ENCODE measurements at places on chromosomes 5 and 9.

DNA sequence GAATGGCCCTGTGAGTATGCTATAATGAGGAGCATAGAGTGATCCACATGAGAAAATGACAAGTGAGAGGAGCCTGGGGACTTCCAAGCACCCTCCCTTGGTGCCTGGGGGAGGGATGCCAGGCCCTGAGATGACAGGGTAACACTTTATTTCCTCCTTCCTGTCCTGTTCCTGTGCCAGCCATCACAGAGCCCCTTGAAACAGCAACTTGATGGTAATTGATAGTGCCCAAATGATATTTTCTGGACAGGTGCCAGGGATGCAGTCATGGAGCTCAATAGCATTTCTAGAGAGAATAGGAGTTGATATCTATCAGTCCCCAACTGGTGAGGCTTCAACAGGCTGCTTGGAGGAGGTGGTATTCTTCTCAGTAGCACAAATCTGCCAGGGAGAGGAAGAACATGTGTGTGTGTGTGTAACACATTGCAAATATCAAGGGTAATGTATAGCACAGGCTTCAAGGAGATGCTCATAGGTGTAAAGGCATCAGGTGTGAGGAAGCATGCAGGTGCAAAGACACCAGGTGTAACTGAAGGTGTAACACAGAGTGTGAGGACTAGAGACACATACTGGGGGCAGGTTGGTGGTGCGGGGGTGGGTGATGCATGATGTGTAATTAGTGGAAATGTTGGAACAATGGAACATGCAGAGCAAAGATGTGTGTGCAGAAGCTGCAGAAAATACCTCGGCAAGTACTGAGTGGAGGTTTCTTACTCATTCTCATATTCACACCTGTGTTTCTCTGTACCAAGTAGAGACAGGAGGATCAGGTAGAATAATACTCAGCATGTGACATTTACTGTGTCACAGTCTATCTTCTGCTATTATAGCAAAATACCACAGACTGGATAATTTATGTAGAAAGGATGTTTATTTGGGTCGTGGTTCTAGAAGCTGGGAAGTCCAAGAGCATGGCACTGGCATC, 18.1 kb upstream of the WWC1 start:
- DNase-seq, result no peak

DNA sequence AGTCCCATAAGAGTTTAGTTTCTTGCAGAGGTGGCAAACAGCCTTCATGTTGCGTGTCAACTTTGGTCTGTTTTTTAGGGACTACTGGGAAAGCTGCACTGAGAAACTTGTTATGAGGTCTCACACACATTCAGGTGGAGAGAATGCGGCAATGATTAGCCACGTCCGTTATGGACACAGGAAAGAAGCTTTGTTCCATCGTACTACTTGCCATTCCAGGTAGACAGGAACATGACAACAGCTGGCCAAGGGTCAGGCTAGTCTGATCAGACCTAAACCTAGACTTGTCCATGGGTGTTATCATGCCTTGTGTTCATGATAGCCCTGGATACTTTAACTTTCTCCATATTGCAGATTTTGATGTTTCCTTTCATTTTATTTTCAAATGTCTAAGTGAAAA, 113.2 kb downstream of the ZNF608 start:
- DNase-seq, result no peak

DNA sequence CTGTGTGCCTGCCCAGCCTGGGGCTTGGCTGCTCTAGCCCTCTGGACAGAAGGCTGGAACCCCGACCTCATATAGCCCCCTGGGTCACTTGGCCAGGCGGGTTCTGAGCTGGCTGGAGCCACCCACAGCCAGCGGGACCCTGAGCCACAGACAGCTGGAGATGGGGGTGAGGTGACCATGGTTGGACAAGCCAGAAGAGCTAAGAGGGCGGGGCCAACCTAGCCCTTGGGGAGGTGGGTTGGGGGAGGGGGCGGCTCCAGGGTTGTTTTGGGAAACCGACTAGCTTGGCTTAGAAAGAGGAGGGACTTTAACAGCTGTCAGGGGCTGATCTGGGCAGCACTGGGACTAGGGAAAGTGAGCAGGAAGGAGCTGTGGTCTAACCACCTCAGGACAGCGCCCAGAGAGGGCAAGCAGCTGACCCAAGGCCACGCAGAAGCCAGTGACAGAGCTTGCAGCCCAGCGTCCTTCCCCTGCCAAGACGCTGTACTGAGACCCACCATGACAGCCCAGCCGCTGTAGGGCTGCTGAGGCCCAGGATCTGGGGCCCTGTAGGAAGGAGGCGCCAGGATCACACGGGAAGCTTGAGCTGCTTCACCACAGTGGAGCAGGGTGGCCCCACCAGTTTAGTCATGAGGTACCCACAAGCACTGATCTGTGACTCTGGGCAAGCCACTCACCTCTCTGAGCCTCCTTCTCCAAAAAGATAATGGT, 2.2 kb downstream of the AIF1L start:
- no peak for DNase-seq

GRCh38 chr5:156427315-156427714, 100.4 kb downstream of the SGCD start:
- no peak for DNase-seq

- peak; percentile 30 for DNase-seq
These were observed 4.6 kb downstream of the RAPGEF6 start for GRCh38 chr5:131630208-131630962.

DNA sequence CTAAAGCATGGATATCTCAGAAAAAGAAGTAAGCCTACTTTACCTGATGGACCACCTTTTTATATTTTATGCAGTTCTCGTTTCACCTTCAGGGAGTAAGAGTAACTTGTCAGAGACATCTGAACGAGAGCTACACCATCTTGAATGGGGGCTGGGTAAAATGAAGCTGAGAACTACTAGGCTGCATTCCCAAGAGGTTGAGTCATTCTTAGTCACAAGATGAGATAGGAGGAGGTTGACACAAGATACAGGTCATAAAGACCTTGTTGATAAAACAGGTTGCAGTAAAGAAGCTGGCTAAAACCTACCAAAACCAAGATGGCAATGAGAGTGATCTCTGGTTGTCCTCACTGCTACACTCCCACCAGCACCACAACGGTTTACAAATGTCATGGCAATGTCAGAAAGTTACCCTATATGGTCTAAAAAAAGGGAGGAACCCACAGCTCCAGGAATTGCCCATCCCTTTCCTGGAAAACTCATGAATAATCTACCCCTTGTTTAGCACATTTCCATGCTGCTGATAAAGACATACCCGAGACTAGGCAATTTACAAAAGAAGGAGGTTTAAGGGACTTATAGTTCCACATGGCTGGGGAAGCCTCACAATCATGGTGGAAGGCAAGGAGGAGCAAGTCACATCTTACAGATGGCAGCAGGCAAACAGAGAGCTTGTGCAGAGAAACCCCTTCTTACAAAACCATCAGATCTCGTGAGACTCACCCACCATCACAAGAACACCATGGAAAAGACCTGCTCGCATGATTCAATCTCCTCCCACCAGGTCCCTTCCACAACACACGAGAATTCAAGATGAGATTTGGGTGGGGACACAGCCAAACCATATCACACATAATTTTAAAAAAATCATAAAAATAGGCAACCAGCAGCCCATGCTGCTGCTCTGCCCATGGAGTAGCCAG, 62.5 kb downstream of the GIN1 start:
- no peak for DNase-seq

- DNase-seq, result no peak
These were observed 280.7 kb downstream of the KCTD16 start for GRCh38 chr5:144451187-144451973.

DNA sequence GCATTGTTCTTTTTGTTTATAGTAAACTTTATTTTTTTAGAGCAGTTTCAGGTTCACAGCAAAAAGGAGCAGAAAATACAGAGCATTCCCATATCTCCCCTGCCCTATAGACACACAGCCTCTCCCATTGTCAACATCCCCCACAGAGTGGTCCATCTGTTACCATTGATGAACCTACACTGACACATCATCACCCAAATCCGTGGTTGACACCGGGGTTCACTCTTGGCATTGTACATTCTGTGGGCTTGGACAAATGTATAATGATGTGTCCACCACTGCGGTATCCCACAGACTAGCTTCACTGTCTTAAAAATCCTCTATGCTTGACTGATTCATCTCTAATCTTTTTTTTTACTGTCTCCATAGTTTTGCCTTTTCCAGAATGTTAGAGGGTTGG, 120.7 kb upstream of the SPATA31C2 start:
- no peak for DNase-seq

GRCh38 chr5:140962190-140962589, 4.1 kb upstream of the PCDHAC2 start:
- DNase-seq, result no peak

DNA sequence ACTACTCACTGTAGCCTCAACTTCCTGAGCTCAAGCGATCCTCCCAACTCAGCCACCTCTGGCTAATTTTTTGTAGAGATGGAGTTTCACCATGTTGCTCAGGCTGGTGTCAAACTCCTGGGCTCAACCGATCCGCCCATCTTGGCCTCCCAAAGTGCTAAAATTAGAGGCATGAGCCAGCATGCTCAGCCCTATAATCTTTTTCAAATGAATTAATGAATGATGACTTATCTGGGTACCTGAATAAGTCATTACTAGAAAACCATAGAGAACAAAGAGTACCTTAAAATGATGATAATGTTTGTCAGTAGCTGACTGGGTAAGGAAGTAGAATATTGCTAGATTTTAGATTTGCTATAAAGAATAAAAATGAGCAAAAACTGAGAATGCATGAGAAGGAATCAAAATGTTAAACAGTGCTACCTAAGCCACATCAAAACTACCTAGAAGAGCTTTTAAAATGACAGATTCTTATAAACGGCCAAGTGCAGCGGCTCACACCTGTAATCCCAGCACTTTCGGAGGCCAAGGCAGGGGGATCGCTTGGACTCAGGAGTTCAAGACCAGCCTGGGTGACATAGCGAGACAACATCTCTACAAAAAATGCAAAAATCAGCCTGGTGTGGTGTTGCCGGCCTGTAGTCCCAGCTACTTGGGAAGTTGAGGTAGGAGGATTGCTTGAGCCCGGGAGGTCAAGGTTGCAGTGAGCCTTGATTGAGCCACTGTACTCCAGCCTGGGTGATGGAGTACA, 13.6 kb downstream of the FNBP1 start:
- DNase-seq, result no peak

- DNase-seq, result no peak
These were observed 314.9 kb downstream of the DRD1 start for GRCh38 chr5:175129121-175129520.
